ENCODE measurements at places on chromosomes 4 and X.

- no peak for DNase-seq
These were observed 84.5 kb upstream of the UXT start for GRCh38 chrX:47743504-47743903.

DNA sequence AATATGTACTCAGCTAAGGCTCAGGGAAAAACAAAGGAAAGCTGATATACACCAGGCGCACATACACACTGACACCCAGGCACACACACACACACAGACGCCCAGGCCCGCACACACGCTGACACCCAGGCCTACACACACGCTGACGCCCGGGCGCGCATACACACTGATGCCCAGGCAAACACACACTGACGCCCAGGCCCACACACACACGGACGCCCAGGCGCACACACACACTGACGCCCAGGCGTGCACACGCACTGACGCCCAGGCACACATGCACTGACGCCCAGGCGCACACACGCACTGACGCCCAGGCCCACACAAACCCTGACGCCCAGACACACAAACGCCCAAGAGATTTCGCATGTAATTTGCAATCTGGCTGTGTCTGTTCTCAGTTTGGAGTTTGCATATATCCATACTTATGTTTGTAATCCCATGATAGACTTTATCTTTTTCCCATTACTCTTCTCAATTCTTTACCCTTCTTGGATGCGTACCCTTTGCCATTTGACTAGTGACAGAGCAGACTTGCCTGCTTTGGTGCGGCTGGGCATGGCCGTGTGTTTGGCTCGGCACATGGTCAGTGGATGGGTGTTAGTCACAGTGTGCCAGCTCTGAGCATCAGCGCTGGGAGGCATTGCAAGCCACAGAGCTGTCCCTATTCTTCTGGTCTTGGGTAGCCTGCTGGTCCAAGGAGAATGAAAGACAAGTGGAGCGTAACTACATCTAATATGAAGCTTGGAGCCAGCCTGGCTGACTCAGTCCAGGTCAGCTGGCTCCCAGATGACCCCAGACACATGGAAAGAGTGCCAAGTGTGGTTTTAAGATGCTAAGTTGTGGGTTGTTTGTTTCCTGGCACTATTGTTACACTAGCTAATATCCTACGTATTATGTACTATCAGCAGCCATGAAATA is 632.4 kb upstream of the ZFP42 start:
- DNase-seq = no peak

DNA sequence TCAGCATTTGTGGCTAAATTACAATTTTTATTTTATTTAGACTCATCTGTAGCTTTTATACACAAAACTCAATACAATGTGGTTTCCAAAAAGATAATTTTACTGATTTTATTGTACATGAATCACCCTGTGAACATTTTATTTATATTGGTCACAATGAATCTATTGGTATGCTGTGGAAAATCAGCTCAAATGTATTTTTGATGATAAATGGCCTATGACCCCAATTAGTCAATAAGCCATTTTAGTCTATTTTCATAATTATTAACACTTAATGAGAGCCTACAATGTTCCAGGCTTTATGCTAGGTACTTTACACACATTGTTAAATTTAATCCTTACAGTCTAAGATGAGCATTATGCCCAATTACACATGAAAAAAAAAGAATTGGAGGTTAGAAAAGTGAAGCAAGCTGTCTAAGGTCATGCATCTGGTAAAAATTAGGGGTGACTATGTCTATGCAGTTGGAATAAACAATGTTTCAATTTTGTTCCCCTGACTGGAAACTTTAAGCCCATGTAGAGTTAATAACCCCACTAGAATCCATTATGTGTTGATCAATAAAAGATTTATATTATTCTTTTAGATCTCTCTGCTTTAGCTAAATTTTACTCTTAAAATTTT is 344.7 kb downstream of the PABPC4L start:
- DNase-seq = no peak

DNA sequence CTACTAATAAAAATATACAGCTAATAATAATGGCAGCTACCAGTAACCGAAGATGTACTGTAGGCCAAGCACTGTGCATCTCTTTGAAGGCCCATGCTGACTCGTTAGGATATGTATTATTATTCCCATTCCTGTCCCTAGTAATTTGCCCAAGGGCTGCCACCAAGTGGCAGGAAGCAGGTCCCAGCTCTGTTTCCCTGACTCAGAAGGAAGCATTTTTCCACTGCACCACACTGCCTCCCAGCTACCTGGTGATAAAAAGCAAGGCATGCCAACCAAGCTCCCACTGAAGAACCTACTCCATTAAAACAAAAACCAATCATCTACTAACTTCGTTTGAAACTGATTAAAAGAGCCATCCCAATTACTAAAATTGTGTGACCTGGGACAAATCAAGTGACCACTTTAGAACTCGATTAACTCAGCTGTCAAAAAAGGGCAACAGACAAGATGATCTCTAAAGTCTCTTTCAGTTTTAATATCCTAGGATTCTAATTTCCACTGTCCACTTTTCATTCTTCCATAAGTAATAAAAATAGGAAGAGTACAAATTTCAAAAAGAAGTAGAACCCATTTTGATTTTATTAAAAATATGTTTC is 24.3 kb upstream of the PGM2 start:
- peak; percentile 63 for DNase-seq

GRCh38 chr4:141833209-141833608 is 196.8 kb downstream of the IL15 start:
- no peak for DNase-seq

- DNase-seq = no peak
These were observed 110.6 kb upstream of the PNPLA4 start for GRCh38 chrX:8037593-8038348.

DNA sequence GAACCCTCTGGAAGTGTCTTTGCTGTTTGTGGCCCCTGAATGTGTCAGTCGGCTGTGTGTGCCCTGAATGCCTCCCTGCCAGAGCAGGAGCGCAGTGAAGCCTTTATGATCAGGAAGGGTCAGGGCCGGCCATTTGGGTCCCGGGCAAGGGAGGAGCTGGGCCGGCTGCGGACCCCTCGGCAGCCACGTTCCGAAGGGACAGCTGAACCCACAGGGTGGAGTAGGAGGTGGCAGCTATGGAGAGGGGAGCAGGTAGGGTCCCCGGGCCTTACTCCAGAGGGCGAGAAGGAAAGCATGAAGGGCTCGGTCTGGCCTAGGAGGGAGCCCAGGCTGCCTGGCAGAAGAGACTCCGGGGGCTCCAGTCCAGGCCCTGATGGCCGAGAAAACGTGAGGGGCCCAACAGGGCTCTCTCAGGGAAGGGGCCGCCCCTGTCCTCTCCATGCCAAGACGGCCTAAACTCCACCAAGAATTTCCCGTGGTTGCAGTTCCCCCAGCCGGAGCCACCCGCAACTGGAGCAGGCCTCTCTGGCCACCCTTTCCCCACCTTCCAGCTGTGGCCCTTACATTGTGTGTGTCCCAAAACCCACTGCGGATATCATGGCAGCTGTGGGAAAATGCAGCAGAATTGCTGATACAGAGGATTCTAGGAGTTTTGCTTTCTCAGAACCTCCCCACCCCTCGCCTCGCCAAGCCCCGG is 182.2 kb upstream of the STK26 start:
- DNase-seq = no peak

GRCh38 chrX:14926471-14926870 is 53.2 kb downstream of the MOSPD2 start:
- DNase-seq = no peak

GRCh38 chr4:127209580-127210095 is 423.1 kb upstream of the INTU start:
- no peak for DNase-seq

DNA sequence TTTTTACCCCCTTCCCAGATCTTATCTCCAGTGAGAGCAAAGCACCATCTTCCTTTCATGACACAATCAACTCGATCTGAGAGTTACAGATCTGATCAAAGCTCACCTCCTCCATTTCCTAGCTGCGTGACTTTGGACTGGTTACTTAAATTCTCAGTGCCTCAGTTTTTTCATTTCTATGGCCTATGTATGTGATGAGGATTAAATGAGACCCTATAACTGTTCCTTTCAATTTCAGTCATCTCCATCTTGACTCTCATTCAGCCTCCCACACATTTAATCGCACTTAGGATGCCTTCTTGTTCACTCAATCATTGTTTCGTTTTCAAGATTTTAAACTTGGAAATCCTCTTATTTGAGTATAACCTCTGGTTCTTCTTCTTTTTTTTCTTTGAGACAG is 20.1 kb upstream of the CXCR3 start:
- no peak for DNase-seq

- no peak for DNase-seq
These were observed 645 bp downstream of the APLN start for GRCh38 chrX:129653971-129654651.

DNA sequence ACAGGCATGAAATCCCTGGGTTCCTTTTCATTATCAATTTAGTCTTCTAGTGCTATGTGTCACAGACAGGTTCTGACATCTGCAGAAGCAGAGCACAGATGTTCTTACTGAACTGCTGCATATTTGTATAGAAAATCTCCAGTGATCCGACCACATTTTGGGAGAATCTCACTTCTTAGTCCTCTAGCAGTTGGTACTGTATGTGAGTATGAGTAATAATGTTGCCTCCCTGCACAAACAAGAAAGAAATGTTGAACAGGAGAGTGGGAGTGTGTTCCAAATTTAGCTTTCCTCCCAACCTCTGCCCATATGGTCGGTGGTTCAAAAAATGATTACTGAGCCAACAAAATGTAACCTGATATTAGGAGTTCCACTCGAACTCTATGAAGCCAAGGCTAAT is 165.3 kb upstream of the GPC4 start:
- no peak for DNase-seq

DNA sequence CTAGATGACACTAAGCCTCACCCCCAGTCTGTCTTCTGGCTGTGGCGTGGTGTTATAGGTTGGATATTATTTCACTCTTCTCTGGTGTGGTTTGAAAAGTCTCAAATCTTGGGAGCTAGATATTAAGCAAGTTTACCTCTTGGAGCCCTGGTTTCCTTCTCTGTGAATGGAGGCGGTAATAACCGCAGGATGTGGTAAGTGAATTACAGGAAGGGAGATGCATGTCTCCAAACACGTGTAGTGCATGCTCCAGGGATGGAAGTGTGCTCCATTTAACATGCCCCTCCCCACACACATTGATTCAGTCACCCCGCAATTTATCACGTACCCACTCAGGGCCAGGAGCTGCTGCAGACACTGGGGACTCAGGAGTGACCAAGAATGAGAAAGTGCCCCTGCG is 4.9 kb downstream of the ZNF275 start:
- DNase-seq = no peak

DNA sequence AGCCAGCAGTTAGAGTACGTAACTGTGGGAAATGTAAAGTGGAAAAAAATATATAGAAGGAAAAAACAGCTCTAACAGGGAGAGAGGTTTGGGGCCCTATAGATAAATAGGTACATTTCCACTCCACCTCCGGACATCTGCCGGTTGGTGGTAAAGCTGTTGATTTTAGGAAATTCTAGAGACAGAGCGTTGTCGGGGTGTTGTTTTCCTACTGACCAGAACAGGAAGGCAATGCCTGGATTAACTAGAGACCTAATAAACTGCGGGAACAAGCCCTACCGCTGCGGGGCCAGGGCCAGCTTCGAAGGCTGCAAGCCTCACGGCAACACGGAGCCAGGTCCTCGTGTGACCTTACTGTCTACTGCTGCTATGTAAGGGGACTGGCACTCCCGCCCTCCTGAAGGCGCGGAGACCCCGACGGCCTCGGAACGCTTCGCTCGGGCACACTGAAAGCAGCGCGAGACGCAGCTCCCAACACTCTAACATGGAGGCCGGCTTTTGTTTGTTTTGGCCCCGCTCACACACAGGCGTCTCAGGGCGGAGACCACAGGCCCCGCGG is 702 bp upstream of the CDKN2AIP start:
- DNase-seq = peak; percentile 46

DNA sequence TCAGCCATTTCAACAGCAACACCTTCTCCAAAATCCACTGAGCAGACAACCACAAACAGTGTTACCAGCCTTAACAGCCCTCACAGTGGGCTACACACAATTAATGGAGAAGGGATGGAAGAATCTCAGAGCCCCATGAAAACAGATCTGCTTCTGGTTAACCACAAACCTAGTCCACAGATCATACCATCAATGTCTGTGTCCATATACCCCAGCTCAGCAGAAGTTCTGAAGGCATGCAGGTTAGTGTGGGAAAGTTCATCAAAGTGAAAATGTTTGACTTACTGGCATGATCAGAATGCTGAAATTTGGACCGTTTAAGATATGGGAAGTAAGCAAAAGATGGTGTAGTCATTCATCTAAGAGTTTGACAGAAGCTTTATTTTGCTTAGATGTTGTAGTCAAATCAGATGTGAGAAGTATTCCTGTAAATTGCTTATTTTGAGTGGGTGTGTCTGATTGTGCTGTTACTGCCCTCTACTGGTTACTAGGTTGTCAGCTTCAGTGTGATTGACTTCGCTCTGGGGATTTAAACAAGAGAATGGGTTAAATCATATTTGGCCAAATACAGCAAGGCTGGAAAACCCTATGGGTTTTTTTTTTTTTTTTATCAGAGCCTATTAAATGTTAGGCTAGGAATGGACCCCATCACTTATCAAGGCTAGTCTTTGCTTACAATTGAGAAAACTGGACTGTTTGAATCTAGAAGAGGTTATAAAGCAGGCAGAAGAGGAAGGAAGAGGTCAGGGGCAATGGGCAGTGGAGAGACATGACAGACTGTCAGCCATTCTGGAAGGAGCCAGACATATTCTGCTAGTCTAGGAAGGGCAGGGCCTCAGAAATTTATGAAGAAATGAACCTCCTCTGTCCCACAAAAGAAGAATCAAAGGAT is 130.3 kb downstream of the DIPK2B start:
- peak; percentile 7 for DNase-seq

DNA sequence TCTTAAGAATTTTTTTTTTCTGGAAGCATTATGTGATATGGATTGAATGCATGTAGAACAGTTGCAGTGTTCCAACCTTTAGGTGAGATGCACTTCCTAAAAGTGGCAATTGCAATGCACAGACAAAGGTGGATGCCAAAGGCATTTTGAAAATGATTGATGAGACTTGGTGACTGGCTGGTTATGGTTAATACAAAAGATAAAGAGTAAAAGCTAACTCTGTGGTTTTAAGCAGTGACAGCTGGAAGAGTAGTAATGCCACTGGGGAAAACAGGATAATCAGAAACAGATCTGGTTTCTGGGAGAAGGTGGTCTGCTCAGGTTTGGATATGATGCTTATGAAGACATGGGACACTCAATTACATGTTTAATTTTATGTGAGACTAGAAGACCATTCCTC is 345.6 kb downstream of the RPA4 start:
- no peak for DNase-seq

DNA sequence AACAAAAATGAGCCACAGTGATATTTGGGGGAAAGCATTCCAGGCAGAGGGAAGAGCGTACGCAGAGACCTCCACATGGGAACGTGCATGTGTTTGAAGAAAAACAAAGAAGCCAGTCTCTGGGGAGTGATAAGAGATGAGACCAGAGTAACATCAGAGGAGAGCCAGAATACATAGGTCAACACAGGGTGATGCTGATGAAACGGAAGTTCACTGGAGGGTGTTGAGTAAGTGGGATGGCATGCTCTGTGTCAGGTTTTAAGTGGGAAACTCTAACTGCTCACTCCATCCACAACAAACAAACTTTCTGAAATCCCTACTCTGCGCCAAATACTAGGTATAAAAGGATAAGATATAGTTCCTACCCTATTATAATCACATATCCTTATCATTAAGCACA is 110.0 kb downstream of the ARHGAP6 start:
- no peak for DNase-seq
